H1 (cell line): ENCODE measurements at places on chromosomes 12 and 14. TPM values are rescaled to one million over a fixed set of nuclear protein-coding genes. Genes with fewer than 3 reads are reported as not detected.

DNA sequence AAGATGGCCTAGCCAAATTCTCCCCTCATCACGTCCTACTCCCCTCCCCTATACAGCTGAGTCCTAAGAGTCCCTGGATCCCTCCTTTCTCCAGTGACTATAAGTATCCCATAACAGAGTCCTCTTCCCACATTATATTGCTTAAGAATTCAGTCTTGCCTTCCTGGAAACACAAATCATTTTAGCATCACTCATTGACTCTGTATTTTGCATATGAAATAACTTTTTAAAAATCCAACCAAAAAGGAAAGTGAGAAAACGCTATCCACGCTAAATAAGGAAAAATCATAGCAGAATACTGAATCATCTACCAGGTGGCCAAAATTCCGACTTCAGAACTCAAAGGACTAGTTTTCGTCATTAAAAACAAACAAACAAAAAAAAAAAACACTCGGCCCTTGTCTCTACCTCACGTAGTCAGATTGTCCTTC is 130.2 kb downstream of the GCH1 start:
- no peaks in the 10 kb centered on the region for H3K36me3 ChIP-seq
- peaks cover 2% of the 10 kb centered on the region for H3K4me1 ChIP-seq

GRCh38 chr14:104315169-104315568 is 176.8 kb downstream of the KIF26A start:
- H3K4me1 ChIP-seq, result no peaks in the 10 kb centered on the region
- H3K4me3 ChIP-seq, result no peak overlapping the region
- no peaks in the 10 kb centered on the region; the same call in 1 of the 2 replicates for H3K27me3 ChIP-seq
- no peak for DNase-seq

DNA sequence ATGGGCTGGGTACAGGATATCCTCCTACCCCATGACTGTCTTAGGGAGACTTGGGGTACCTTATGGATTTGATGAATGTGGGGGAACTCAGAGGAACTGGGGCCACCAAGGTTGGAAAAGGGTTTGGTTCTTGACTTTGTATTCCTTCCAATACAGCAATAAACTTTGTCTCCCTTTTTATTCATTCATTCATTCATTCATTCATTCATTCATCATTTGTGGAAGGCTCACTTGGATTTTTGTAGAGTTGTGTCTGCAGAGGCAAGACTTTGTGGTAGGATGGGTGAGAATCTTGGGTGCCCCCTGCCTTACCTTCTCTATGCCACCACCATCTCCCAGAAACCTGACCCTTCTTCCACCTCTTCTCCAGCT is 21.1 kb downstream of the SOAT2 start:
- no peaks in the 10 kb centered on the region for H3K27me3 ChIP-seq
- H3K36me3 ChIP-seq, result no peaks in the 10 kb centered on the region
- H3K4me1 ChIP-seq, result no peaks in the 10 kb centered on the region

Gene ADAM21
- polyA plus RNA-seq, result 0.03 and 0.09 TPM in 2 replicates
